Osteoblast (primary cell): ENCODE measurements at places on chromosomes 3 and 15. TPM values are rescaled to one million over a fixed set of nuclear protein-coding genes. Genes with fewer than 3 reads are reported as not detected.

GRCh38 chr3:14921811-14922705 lies 25.3 kb upstream of the NR2C2 start:
- H3K27ac ChIP-seq = no peak overlapping the region
- H3K4me3 ChIP-seq = no peak overlapping the region
- H3K27me3 ChIP-seq = no peaks in the 10 kb centered on the region
- no peaks in the 10 kb centered on the region for H3K36me3 ChIP-seq
- no peak for DNase-seq

Gene CLRN1
- total RNA-seq = not detected in 2 replicates

DNA sequence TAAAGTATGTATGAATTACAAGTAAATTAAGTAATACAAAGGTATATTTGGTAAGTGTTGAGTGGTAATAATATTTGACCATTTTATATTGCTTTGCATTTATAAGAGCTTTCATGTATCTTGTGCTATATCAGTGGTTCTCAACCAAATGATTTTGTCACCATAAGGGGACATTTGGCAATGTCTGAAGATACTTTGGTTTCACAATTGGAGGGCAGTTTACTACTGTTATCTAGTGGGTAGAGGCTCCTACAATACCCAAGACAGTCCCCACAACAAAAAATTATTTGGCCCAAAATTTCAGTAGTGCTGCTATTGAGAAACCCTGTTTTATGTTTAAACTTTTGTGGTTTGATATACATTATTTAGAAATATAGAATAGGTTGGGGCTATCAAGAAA lies 14.6 kb downstream of the TRPC1 start:
- no peaks in the 10 kb centered on the region for H3K36me3 ChIP-seq
- no peaks in the 10 kb centered on the region for H3K4me1 ChIP-seq
- H3K27ac ChIP-seq = no peak overlapping the region
- no peak overlapping the region for H3K4me3 ChIP-seq

Gene AMIGO3
- total RNA-seq = 0.29 and 1.8 TPM in 2 replicates

GRCh38 chr3:171838218-171838720 lies 4.9 kb upstream of the TMEM212 start:
- H3K36me3 ChIP-seq = no peaks in the 10 kb centered on the region
- peak overlapping the region; percentile 60 for H3K4me3 ChIP-seq
- H3K27me3 ChIP-seq = no peaks in the 10 kb centered on the region
- peak overlapping the region; percentile 93 for H3K27ac ChIP-seq
- DNase-seq = peak; percentile 49

Gene NOX5
- total RNA-seq = 0.29 and 0.36 TPM in 2 replicates

Gene ARF4
- total RNA-seq = 261 and 277 TPM in 2 replicates

Gene FYTTD1
- total RNA-seq = 41.3 and 42.0 TPM in 2 replicates

DNA sequence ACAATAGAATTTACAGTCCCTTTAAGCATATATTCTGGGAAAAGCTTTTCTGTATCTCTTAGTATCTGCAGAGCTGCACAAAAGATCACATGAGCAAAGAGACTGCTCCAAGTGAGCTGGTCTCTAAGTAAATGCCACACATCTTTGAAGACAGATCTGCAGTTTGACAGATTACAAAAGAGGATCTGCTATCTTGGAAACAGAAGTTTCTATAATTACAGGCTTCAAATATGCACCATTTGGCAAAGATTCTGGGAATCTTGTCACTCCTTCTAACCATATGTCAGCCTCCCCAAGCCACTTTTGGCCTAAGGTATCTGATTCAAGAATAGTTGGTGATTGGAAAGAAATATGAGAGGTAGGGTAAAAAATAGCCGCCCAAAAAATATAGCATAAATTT lies 9.6 kb upstream of the CFAP44 start:
- H3K4me1 ChIP-seq = no peaks in the 10 kb centered on the region
- H3K27ac ChIP-seq = no peak overlapping the region
- no peaks in the 10 kb centered on the region for H3K27me3 ChIP-seq
- no peak for DNase-seq
- H3K4me3 ChIP-seq = no peak overlapping the region

Gene DALRD3
- 37.1 and 39.1 TPM in 2 replicates for total RNA-seq

- peaks cover 16% of the 10 kb centered on the region for H3K4me1 ChIP-seq
- DNase-seq = peak; percentile 87
- peak overlapping the region; percentile 84 for H3K4me3 ChIP-seq
- H3K27me3 ChIP-seq = peaks cover 4% of the 10 kb centered on the region
These were observed 73.6 kb upstream of the VGLL4 start for GRCh38 chr3:11717301-11717700.

Gene KCNAB1
- total RNA-seq = under 0.01 and 0.36 TPM in 2 replicates

GRCh38 chr3:186949281-186949982 lies 19.1 kb downstream of the ST6GAL1 start:
- no peak for DNase-seq
- no peak overlapping the region for H3K27ac ChIP-seq
- H3K27me3 ChIP-seq = no peaks in the 10 kb centered on the region
- H3K4me1 ChIP-seq = peaks cover 2% of the 10 kb centered on the region

DNA sequence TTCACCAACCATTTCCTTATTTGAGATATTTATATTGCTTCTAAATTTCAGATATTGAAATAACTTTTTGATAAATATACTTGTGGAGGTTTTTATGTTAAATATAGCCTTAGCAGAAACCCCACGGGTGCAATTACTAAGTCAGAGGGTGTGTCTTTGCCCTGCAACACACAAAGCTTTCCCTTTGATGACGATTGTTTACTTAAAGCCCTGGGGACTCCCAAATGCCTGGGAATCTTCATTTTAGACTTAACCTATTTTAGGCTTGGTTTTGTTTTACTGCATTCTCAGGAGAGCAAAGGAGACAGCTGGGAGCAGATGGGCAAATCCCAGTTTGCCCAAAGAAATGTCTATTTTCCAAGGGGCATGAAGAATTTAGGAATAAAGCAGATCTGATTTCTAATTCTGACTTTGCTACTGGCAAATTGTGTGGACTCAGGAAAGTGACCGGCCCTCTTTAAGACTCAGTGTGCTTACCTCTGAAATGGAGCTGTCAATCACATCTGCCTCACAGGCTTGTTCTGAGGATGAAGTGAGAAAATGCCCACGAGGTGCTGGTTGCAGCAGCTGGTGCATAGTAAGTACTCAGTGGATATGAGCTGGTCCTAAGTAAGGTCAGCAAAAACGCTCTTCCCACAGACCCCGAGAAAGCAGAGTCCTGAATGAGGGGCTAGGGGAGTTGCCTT lies 49.3 kb upstream of the CA12 start:
- no peaks in the 10 kb centered on the region for H3K4me1 ChIP-seq
- DNase-seq = no peak
- no peak overlapping the region for H3K4me3 ChIP-seq
- H3K27ac ChIP-seq = no peak overlapping the region
- no peaks in the 10 kb centered on the region for H3K27me3 ChIP-seq

GRCh38 chr15:66866656-66867055 lies 164.6 kb downstream of the SMAD6 start:
- H3K4me1 ChIP-seq = peaks cover 18% of the 10 kb centered on the region
- H3K4me3 ChIP-seq = no peak overlapping the region
- no peaks in the 10 kb centered on the region for H3K27me3 ChIP-seq
- H3K36me3 ChIP-seq = no peaks in the 10 kb centered on the region

Gene NR1I2
- total RNA-seq = 0.36 TPM in 1 of 2 replicates, not detected in the other

DNA sequence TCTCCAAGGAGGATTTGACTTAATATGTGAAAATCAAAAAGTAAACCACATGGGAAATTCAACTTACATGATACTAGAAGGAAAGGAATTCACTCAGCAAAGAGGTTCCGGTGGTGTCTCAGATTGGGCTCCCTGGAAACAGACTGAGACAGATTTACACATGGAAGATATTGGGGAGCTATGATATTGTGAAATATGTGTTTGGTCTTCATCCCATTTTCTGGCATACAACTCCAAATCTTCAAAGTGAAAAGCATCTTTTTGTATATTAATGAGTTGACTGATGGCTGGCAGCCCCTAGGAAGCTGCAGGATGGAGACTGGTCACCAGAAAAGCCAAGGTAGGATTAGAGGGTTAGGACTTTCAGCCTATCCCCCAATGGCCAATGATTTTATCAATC lies 29.3 kb downstream of the GRK7 start:
- H3K27ac ChIP-seq = no peak overlapping the region
- H3K4me1 ChIP-seq = peaks cover 3% of the 10 kb centered on the region
- no peaks in the 10 kb centered on the region for H3K36me3 ChIP-seq
- no peaks in the 10 kb centered on the region for H3K27me3 ChIP-seq
- no peak for DNase-seq

DNA sequence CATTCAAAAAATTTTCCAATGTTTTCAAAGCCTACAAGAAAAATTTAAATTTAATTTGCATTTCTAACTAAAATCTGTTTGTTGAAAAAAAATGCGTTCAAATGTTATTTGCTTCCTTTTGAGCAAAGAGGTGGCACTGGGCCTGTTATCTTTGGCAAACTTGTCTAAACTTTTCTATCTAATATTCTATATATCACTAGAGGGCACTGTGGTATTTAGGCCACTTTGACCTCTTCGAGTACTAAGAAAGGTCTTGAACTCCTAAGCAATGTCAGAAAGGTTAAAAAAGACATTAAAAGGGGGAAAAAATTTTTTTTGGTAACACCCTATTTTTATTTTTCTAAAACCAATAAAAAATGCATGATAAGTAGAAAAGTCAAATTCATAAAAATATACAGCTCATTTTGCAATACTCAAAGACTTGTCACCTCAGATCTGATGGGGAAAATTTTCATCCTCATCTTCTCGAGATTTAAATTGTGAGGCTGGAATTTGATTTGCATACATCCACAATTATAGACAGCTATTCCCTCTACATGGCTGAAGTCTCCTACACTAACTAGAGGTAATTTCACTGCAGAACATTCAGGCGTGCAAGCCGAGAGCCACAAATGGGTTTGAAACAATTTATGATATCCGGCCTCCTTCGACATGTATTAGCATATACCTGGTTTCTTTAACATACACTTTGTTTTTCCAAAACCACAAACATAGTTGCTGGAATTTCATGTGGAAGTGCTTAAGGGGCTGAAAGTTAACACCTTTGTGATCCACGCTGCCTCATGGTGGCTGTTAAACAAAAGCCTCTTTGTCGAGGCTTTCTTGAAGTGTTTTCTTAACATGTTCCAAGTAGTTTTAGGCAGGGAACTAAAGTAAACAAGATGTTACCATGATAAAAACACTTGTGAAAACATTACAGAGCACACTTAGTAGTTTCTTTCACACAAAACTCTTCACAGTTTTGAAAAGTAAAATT lies 576.4 kb downstream of the FOXP1 start:
- no peaks in the 10 kb centered on the region for H3K27me3 ChIP-seq
- H3K4me1 ChIP-seq = peaks cover 34% of the 10 kb centered on the region
- H3K4me3 ChIP-seq = no peak overlapping the region
- H3K36me3 ChIP-seq = peaks cover 22% of the 10 kb centered on the region
- peak overlapping the region; percentile 24 for H3K27ac ChIP-seq
- no peak for DNase-seq

DNA sequence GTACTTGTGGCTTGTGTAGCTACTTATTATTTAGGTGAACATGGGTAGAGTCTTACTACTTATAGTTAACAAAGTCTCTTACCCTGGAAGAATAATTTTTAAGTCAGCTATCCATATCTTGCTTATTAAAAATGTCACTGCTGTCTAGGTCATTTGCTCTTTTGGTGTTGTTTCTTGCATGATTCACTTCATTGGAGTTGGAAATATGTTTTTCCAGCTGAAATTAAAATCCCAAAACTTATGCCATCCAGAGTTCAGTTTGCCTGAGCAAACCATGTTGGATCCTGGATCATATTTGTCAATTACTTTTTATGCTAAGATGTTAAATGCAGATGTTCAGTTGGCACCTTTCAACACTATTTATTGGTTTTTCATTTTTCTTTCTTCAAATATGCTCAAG lies 421.0 kb upstream of the RBMS3 start:
- H3K27ac ChIP-seq = no peak overlapping the region
- H3K4me1 ChIP-seq = peaks cover 8% of the 10 kb centered on the region
- DNase-seq = no peak
- H3K4me3 ChIP-seq = no peak overlapping the region
- no peaks in the 10 kb centered on the region for H3K36me3 ChIP-seq
- no peaks in the 10 kb centered on the region for H3K27me3 ChIP-seq

GRCh38 chr15:70265466-70265978 lies 167.8 kb upstream of the TLE3 start:
- DNase-seq = peak; percentile 14
- H3K27ac ChIP-seq = no peak overlapping the region
- H3K27me3 ChIP-seq = no peaks in the 10 kb centered on the region

DNA sequence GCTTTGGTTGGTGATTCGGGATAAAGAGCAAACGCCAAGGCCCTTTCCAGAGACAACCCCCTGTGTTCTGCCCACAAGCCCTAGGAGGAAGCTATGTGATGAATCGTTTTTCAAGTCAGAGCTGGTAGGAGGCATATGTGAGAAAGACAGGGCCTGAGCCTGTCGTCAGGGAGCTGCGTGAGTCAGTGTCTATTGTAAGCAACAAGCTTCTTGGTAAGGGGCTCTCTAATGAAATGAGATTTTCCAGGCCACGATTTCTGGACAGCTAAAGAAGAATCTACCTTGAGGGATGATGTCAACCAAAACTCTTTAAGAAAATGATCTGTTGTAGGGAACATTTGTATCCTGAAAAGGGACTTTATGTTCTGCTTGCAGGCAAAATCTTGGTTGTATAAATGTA lies 318.9 kb upstream of the IL12A start:
- H3K4me1 ChIP-seq = no peaks in the 10 kb centered on the region
- no peaks in the 10 kb centered on the region for H3K27me3 ChIP-seq
- no peak overlapping the region for H3K27ac ChIP-seq
- H3K4me3 ChIP-seq = no peak overlapping the region

DNA sequence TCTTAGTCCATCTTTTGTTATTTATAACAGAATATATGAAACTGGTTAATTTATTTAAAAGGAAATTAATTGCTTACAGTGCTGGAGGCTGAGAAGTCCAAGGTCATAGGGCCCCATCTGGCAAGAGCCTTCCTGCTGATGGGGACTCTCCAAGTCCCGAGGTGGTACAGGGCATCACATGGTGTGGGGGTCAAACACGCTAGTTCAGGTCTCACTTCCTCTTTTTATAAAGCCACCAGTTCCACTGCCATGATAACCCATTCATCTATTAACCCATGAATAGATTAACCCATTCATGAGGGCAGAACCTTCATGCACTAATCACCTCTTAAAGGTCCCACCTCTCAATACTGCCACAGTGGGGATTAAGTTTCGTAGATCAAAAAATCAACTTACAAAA lies 659.3 kb downstream of the NAALADL2 start:
- no peaks in the 10 kb centered on the region for H3K27me3 ChIP-seq
- no peaks in the 10 kb centered on the region for H3K36me3 ChIP-seq
- H3K4me1 ChIP-seq = no peaks in the 10 kb centered on the region
- no peak for DNase-seq
- H3K27ac ChIP-seq = no peak overlapping the region
- no peak overlapping the region for H3K4me3 ChIP-seq

GRCh38 chr3:80785475-80785874 lies 976.0 kb downstream of the GBE1 start:
- no peak overlapping the region for H3K27ac ChIP-seq
- no peaks in the 10 kb centered on the region for H3K4me1 ChIP-seq
- no peaks in the 10 kb centered on the region for H3K27me3 ChIP-seq

Gene GPR156
- total RNA-seq = 0.88 and 1.4 TPM in 2 replicates
